ENCODE measurements at places on chromosomes 13 and 19. TPM values are rescaled to one million over a fixed set of nuclear protein-coding genes. Genes with fewer than 3 reads are reported as not detected.

CABP5 gene
- total RNA-seq, result 0.43 TPM

RUBCNL gene
- total RNA-seq, result 2.1 TPM

NLRP11 gene
- not detected for total RNA-seq

ALDH16A1 gene
- total RNA-seq, result 20.5 TPM

ZBTB7A gene
- 11.9 TPM for total RNA-seq

ZNF737 gene
- 31.9 TPM for total RNA-seq

PEG3 gene
- total RNA-seq, result 0.05 TPM

INAFM1 gene
- total RNA-seq, result 9.6 TPM

NUFIP1 gene
- total RNA-seq, result 7.9 TPM

FGF14 gene
- 9.1 TPM for total RNA-seq
